ENCODE measurements at places on chromosomes 6 and 20. TPM values are rescaled to one million over a fixed set of nuclear protein-coding genes. Genes with fewer than 3 reads are reported as not detected.

The ZNF391 gene
- 12.9 TPM for polyA plus RNA-seq

DNA sequence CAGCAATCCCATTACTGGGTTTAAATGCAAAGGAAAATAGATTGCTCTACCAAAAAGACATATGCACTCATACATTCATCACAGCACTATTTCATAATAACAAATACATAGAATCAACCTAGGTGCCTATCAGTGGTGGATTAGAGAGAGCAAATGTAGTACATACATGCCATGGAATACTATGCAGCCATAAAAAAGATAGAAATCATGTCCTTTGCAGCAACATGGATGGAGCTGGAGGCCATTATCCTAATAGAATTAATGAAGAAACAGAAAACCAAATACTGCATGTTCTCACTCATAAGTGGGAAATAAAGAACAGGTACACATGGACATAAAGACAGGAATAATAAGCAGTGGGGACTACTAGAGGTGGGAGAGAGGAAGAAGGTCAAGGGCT, 70.7 kb upstream of the MLIP start:
- no peak for DNase-seq

GRCh38 chr6:11324453-11325015, 92.1 kb upstream of the NEDD9 start:
- DNase-seq = no peak

GRCh38 chr20:8854571-8854970, 214.3 kb upstream of the PLCB4 start:
- peak; percentile 36 for DNase-seq

The CPXM1 gene
- 281 TPM for polyA plus RNA-seq

- no peak for DNase-seq
Measured at GRCh38 chr20:50305636-50306477, 115.2 kb downstream of the CEBPB start.

GRCh38 chr6:90369024-90369519, 72.4 kb upstream of the BACH2 start:
- DNase-seq = peak; percentile 26

The SIM1 gene
- polyA plus RNA-seq = 24.8 TPM

The SIGLEC1 gene
- 1.4 TPM for polyA plus RNA-seq

The RIPPLY2 gene
- polyA plus RNA-seq = not detected

The ADAM33 gene
- 9.7 TPM for polyA plus RNA-seq

DNA sequence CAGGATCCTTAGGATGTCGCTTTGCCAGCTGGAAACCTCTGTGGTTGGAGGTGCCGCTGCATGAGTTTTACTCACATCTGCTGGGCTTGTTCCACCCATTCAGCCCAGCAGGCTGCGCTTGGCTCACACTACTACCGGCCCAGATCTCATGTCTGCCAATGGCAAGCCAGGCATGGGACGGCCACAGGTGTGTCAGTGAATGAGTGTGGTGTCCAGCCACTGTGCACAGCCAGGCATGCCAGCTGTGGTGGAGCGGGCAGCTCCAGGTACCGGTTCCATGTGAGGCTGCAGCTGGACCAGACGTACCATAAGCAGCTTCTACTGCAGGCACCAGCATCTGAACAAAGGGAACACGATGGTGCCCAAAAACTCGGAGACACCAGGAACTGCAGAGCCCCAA, 33.1 kb upstream of the ASF1A start:
- no peak for DNase-seq

The HLA-DPB1 gene
- 10.7 TPM for polyA plus RNA-seq

GRCh38 chr6:22041797-22042480, 254.9 kb downstream of the PRL start:
- DNase-seq = no peak

DNA sequence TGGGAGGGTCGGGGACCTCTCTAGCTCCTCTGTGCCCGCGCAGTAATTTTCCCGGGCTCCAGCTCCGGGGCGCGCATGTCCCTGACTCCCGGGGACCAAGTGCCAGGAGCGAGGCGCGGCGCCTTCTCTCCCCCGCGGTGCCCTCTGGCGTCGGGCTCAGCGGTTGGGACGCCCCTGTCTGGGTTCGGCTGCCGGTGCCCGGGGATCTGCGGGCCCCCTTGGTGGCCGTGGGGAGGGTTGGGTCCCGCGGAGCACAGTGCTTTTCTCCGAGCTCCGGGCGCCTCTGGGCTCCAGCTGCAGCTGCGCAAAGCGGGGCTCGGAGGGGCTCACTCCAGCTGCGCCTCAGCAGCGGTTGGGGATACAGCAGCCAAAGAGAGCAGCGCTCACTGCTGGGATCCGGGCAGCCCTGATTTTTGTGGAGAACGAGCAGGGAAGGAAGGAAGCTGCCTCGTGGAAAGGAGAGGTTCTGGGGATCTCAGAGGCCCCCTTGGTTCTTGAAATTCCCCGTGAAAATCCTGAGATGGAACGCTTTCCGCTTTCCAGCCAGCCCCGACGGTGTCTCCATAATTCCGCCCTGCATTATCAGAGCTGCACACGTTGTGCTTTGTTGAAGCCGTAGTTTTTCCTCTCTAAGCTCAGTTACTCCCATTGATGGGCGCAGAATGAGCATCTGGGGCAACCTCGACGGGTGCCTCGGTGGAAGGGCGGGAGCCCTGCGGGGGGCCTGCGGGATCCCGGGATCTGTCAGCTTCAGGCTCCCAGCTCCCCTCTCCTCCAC, 861 bp downstream of the PPP1R14C start:
- DNase-seq = no peak

The TSPO2 gene
- 1.1 TPM for polyA plus RNA-seq

The HNF4A gene
- 53.0 TPM for polyA plus RNA-seq

GRCh38 chr6:2986722-2987221, 12.9 kb upstream of the NQO2 start:
- DNase-seq = no peak

DNA sequence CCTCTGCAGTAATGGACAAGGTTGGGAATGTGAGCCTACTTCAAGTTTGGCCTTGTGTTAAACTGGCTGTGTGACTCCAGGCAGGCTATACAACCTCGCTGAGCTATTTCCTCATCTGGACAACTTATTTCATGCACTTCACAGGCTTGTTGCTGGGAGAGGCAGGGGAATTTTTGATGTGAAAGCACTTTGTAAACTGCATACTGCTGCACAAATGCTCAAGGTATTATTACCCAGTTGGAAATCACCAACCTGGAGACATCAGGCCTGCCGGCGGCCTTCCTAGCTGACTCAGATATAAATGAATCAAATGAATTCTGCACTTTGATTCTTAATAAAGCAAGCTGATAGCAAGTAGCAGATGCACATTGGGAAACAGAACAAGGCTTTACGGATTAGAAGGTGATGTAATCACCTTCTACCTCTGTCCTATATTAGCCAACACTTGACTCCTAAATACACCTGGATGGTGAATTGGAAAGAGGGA, 10.1 kb downstream of the JARID2 start:
- no peak for DNase-seq

DNA sequence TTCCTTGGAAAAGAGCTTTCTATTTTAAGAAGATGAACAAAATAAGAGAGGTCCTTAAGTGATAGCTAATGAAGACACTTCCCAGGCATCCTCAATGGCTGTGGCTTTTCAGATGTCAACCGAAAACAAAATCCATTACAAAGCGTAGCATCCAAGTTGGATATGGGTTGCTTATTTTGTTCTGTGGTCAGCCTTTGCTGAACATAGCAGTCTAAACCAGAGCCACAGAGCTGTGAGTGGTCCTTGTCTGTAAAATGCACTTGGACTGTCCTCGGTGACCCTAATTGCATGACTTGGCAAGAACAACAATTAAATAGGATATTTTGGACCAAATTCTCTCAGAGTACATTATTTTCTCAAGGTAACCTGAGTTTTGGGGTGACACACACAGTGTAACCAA, 10.4 kb upstream of the BFSP1 start:
- no peak for DNase-seq

DNA sequence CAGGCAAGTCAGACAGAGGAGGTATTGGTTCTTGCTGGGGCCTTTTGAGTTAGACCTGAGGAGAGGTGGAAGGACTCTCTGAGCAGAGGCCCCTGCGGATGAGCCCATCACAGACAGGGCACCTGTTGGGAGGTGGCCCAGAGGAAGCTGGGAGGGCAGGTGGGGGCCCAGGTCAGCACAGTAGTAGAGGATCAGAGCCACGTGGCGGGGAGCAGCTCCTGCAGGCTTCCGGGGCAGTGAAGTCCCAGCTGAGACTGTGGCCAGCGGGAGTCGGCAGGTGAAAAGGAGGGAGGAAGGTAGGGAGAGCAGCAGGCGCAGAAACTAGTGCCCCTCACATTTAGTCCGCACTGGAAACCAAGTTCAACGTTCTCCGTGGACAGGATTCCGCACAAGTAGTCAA, 61.8 kb downstream of the RSPH3 start:
- no peak for DNase-seq

- DNase-seq = no peak
Measured at GRCh38 chr6:82701341-82701740, 337.7 kb downstream of the TPBG start.

GRCh38 chr6:116040993-116041392, 19.7 kb downstream of the FRK start:
- DNase-seq = no peak

GRCh38 chr20:47481330-47482216, 20.1 kb upstream of the NCOA3 start:
- no peak for DNase-seq

- no peak for DNase-seq
Measured at GRCh38 chr20:24897974-24898373, 51.1 kb upstream of the CST7 start.

The IL17F gene
- polyA plus RNA-seq = 0.61 TPM

DNA sequence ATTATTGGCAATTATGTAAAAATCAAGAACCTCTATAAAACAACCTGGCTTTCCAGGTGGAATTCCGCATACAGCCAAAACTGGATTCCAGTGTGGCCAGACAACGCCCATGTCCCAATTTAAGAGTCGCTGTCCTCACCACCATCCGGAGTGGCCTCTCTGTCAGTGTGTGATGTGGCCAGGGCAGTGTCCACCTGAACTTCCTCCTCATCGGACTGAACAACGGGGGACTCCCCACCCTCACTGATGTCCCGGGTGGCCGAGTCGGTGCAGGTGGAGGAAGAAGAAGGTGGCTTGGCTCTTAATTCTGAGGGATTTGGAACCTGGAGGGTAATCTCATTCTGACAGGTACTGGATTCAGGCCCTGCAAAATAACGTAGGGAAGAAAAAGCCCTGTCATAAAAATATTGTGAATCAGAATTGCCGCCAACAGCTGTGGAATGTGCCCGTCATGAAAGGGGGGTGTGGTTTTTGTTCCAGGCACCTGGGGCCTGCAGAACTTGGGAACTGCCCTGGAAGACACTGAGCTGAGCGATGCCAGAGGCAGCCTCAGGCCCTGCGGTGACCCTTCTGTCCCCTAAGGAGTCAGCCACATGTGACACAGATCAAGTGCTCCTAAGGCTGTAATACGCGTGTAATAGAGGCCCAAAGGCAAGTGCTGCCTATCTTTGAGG, 139.8 kb downstream of the DTNBP1 start:
- DNase-seq = no peak

DNA sequence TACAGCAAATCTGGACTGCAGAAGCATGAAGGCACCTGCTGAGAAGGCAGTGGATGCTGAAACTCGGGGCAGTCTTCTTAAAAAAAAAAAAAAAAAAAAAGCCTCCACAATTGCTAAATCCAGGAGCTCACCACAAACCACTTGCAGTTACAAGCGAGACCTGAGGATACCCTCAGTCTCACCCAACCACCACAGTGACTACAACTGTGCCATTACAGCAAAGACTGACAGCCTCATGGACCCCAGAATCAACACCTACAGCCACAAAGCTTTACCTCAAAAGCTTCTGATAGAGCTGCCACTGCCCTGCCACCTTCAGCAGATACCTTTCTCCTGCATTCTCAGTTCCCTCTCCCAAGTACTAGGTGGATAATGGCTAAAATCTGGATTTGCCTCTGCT, 9.0 kb downstream of the COL21A1 start:
- no peak for DNase-seq

DNA sequence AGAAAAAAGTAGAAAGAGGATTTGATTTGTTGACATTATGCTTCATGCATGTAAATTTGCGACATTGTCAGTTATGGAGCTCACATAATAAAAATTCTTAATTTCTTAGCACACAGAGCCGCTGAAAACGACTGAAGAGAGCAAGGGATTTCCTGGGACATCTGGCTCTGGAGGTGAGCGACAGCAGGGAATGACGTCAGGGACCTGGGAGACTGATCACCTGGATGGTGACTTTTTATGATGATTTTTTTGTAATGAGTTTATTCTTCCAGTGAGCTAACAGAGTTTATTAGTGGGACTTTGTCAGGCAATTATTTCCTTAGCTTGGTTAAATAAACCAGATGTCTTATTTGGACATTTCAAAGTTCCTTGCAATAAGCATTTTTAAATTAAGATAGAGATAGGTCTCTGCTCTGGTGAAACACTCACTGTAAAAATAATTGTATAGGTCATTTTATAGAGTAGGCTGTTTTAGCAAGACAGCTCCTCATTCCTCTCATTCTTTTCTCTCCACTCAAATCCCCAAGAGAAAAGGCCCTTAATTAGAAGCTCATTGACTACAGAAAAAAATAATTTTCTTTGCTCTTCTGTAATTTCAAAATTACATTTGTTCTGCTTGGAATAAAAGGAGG, 19.4 kb downstream of the TMEM200A start:
- DNase-seq = no peak

DNA sequence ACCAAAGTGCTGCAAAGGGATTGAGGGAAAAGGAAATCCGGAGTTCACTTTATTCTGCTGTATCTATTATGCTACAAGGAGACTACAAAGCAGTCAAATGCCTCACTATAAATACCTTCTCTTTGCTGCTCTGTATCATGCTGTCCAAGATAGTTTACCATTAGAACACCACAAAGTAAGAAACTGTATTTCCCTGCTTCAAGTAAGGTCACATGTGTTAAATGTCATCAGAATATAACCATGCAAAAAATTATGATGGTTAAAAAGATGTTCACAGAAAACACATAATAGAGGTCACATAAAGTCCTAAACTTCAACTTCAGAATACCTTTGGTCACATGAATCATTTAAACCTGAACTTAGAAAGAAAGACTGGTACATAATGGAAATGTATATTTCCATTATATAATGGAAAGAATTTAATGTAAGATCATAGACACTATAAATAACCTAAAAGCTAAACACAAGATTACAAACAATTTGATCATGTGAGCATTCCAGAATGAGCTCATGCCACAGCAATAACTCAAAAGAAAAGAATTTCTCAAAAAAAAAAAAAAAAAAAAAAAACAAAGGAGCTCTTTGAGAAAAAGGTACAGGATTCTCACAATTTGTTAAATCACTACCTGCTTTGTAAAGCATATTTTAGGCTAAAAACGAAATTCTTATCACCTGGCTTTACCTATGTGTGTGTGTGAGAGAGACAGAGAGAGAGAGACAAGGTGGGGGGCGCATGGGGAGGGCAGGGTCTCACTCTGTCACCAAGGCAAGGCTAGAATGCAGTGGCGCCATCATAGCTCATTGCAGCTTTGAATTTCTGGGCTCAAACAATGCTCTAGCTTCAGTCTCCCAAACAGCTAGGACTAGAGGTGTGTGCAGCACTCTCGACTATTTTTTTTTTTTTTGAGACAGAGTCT, 58.7 kb downstream of the KIF13A start:
- DNase-seq = no peak

The PTCRA gene
- 0.25 TPM for polyA plus RNA-seq

GRCh38 chr20:6898928-6899327, 131.4 kb downstream of the BMP2 start:
- DNase-seq = no peak

GRCh38 chr20:59392736-59393135, 92.3 kb downstream of the EDN3 start:
- no peak for DNase-seq

All from renal cortex interstitium (tissue), 15 donors.